Right cardiac atrium (tissue), 5 donors: ENCODE measurements at places on chromosomes 2 and 18.
A peak's percentile ranks its signal among the peaks of the same experiment; 100 is the strongest.

DNA sequence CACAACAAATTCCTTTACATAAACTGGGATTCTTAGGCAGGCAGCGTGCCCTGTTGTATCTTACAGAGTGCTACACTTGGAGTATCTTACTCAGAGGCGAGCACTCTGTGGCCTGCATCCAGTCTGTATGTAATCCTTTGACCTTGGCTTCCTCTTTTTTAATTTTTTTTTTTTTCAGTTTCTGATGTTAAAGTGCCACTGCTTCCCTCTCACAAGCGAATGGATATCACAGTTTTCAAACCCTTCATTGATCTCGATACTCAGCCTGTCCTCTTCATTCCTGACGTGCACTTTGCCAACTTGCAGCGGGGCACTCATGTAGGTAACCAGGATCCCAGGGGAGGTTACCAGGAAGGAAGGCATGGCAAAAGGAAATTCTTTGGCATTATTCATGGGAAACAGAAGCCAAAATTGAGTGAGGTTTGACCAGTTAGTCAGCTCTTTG, 40.4 kb downstream of the GRHL1 start:
- no peak for DNase-seq

GRCh38 chr2:1744151-1744445, 217 bp downstream of the PXDN start:
- DNase-seq, result no peak

- DNase-seq, result peak; percentile 12
Observed at GRCh38 chr2:232504438-232504837, 15.8 kb upstream of the PRSS56 start.

DNA sequence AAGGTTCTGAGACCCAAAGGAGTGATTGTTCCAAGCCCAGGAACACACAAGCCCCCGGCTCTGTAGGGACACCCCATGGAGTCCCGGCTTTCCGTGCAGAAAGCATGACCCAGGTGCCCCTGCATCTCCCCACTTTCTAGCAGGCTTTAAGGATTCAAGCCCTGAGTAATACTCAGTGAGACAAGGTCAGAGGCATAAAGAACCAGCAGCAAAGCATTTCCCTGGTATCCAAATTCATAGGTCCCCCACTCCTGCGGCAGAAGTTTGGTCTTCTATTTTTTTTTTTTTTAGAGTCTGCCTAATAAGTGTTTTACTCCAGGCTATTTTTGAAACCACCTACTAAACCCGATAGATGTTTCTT, 16.3 kb downstream of the TSHZ1 start:
- DNase-seq, result no peak

GRCh38 chr2:229342376-229342775, 71.3 kb upstream of the PID1 start:
- DNase-seq, result no peak

GRCh38 chr2:126038861-126039260, 617.1 kb upstream of the GYPC start:
- no peak for DNase-seq

DNA sequence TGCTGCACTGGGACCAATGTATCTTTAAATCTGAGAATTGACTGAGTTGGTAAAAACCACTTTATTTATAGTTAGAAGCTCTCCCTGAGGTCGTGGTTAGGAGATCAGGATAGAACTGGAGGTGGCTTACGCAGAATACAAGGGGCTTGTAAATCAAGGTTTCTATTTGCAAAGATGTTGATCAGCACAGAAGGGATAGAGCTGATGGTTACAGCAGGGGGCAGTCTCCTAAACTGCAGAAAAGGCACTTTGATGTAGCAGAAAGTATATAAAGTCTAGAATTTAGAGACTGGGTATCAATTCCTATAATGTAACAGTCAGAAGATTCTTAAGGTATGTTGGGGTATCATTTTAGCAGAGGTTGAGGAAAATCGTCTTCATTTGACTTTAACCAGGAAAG, 25.2 kb upstream of the ACVR1 start:
- DNase-seq, result no peak

- DNase-seq, result no peak
Observed at GRCh38 chr18:62991959-62992358, 276.6 kb downstream of the PHLPP1 start.

DNA sequence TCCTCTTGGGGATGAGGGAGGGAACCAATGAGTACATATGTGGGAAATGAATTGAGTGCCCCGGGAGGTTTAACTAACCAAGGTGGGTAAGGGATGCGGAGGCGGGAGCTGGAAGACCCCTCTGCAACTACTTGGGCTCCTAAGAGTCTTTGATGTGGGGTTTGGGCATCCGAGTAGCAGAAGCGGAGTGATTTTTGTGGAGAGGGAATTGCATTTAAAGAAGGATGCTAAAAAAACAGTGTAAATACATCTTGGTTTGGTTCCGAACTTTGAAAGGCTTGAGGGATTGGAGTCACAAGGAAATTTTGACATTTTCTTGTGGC, 215.7 kb downstream of the MCFD2 start:
- DNase-seq, result no peak

GRCh38 chr18:46481048-46481846, 175.8 kb downstream of the LOXHD1 start:
- DNase-seq, result no peak

DNA sequence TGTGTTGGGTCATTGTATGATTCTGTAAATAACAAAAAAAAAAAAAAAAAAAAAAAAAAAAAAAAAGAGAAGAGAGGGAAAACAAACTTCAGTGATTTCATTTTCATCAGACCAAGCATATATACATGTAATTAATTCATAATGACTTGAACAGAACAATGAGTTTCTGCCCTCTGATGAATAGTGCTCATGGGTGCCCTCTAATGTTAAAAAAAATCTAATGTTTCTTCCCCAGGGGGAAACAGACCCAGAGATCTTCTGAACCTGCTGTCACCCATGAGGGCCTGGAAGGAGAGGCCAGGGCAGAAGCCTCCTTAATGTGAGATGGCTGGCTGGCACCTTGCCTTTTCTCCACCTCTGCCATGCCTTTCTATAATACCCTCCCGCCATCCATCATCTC, 289.2 kb downstream of the ZNF521 start:
- no peak for DNase-seq

GRCh38 chr18:68721681-68722583, 7.0 kb upstream of the TMX3 start:
- no peak for DNase-seq

DNA sequence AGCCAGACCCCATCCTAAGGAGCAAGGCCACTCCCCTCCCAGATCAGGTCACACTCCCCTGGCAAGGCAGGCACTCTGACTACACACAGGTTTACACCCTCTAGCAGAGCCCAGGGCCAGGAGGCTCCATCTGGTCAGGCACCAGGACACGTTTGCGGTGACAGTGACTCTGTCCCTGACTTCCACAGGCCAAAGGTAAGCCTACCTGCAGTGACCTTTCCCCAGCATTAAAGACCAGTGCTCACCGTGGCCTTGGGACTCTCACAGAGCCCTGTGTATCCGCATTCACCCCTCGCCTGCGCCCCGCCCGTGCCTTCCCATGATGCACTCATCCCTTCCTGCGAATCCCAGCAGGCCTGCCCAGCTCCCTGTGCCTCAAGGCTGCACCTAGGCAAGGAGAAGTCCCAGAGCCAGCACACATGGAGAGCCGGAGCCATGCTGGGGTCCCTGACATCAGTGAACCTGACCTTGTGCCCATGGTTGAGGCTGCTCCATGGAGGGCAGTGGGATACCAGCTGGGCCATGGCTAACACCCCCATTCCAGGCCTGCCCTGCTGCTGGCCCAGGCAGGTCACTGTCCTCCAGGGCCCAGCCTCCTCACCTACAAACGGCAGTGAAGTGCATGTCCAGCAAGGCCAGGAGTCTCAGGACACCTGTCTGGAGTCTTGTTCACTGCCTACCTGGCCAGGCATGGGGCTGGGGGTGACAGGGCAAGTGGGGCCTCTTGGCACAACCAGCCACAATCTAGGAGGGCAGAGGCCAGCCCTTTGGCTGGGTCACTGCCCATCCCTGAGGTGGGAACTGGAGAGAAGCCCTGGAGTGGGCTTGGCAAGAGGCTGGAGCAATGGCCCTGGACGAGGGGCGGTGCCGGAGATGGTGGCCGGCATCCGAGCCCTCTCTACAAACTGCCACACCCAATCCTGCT, 3.0 kb downstream of the NEURL3 start:
- no peak for DNase-seq

DNA sequence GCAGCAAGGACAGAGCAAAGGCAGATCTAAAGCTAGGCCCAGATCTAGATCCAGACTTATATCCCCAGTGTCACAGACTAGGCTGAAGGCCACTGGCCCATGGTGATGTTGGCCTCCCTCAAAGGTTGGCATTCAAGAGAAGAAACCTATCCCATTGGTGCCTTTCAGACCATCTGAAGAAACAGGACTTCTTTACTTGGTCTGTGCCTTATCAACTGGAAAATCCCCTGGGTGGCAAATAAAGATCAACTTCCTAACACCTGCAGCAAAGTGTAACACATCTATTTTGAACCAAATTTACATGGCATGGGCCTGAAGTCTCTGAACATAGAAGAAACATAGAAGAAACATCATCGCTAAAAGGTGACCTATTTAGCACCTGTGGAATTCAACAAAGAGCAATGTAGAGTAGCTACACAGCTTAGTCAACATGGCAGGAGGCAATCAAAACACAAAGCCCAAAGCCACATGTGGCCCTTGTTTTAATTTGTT, 35.8 kb downstream of the METTL4 start:
- no peak for DNase-seq

DNA sequence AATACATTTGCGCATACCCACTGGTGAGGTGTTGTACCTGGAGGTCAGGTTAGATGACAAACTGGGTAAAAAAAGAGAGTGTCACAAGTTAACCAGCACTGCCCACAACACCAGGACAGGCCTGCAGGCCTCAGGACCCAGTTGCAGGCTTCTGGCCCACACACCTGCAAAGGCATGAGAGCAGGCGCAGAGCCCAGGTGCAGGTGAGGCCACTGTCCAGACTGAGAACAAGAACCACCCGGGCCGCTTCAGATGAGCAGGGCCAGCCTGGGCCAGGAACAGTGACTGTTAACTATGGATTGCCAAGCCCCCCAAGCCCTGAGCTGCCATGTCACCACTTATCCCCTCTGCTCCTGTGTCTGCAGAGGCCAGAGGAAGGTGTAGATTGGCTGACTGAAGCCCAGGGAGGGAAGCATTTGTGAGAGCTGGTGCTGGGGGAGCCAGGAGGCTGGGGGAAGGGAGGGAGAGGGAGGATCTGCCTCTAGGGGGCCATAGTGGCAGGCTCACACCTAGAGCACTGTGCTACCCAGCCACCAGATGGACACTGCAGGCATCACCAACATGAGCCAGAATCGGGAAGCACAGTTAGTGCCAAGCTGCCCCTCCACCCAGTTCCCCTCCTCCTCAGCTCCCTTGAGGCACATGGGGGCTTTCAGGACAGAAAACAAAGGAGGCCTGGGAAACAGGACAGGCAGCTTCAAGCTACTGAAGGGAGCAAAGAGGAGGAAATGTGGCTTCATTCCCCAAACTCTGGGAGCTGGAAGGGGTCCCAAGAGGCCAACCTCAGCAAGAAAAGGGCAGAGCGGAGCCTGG, 35.4 kb downstream of the SFXN5 start:
- no peak for DNase-seq
